ENCODE measurements at places on chromosomes 7 and 10.

GRCh38 chr10:9613338-9614075 lies 1404.2 kb upstream of the CELF2 start:
- no peak for DNase-seq

DNA sequence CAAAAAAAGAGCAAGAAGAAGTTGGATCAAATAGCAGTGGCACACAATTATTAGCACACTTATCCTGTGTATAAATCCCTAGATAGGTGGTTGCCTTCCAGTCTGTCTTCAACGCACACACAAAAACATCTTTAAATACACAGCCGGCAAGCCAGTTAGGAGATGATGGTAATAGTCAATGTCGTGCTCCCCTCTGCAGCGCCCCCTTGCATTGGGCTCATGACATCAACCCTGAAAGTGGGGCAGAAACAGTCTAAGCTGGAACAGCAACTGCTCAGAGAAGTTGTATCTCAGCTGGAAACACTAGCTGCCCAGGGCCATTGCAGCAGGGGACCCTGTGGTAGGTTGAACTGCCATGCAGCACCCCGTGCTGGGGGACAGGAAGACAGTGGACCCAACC lies 179.5 kb upstream of the YAE1 start:
- DNase-seq: no peak

DNA sequence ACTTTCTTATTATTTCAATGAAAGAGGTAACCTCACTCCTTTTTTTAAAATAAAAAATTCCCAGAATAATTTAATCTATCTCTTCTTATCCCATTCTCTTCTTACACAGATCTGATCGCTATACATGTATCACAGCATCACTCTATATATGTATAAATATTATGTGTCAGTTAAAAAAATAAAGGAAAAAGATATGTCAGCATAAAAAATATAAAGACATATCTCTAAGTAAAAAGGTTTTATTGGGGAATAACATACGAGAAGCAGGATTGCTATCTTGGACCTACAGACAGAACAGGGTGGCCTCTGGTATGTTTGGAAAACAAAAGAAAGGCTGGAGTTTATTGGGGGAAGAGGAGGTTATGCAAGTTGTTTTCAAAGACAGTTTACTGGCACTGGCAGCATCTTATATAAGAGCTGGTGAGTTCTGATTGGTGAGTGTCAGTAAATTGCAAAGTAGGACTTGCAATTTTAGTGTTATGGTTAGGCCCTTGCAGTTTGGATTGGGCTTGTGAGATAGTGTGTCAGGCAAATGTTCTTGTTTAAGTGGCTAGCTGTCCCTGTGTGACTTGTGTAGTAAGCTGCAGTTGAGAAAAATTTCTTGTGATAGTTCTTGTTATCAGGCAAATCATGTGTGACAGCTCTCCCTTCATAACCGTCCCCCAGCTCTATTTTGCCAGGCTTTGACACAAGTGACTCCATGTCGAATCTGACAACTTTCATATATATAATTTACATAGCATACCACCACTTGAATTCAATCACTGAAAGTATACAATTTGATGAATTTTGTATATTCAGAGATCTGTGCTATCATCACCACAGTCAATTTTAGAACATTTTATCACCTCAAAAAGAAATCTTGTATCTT lies 118.2 kb downstream of the HBP1 start:
- DNase-seq: no peak

- DNase-seq: no peak
These were observed 28.9 kb upstream of the STK17A start for GRCh38 chr7:43553999-43554398.

DNA sequence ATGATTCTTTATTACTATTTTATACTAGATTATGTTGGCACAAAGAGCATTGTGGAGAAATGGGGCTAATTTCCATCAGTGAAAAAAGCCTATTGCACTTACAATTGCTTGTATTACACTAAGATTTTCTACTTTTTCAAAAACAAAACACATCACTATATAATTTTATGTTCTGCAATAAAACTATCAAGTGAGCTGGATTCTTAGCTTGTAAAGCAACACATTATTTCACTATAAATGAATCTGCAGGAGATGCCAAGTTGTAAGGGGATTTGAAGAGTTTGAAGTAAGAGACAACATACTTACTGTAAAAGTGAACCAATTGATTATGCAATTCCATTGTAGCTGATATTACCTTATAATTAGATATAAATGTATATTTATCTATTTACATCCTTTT lies 333.3 kb upstream of the SEMA3D start:
- DNase-seq: no peak
